ENCODE measurements at places on chromosomes 5 and 9.

- peak; percentile 48 for DNase-seq
Measured at GRCh38 chr5:181167814-181168488, 20.6 kb downstream of the OR2V2 start.

DNA sequence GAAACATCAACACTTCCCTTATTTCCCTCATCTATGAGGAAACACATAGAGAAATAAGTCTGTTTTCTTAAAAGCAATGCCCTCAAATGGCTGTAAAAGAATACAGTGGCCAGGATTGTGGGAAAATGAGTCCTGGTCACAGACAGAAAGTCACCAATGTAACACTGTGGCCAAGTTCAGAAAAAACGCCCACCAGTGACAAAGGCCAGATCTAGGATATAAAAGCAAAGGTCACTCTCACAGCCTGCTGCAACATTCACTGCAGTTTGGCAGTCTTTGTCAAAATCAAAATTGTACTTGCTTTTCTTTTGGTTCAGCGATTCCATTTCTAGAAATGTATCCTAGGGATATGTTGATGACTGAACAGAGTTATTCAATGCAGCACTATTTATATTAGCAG lies 30.5 kb downstream of the TSSK1B start:
- no peak for DNase-seq

- DNase-seq = no peak
Measured at GRCh38 chr9:73995836-73996235, 501.3 kb upstream of the RORB start.

DNA sequence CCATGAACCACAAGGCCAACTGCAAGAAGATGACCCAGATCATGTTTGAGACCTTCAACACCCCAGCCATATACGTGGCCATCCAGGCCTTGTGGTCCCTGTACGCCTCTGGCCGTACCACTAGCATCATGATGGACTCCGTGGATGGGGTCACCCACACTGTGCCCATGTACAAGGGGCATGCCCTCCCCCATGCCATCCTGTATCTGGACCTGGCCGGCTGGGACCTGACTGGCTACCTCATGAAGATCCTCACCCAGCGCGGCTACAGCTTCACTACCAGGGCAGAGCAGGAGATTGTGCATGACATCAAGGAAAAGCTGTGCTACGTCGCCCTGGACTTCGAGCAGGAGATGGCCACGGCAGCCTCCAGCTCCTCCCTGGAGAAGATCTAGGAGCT lies 153.7 kb downstream of the CAVIN4 start:
- no peak for DNase-seq

GRCh38 chr5:134125039-134126015 lies 10.8 kb downstream of the TCF7 start:
- DNase-seq = no peak

GRCh38 chr5:77560677-77561263 lies 68.7 kb upstream of the WDR41 start:
- DNase-seq = peak; percentile 9

- DNase-seq = no peak
Measured at GRCh38 chr9:11269036-11269435, 656.2 kb upstream of the PTPRD start.

DNA sequence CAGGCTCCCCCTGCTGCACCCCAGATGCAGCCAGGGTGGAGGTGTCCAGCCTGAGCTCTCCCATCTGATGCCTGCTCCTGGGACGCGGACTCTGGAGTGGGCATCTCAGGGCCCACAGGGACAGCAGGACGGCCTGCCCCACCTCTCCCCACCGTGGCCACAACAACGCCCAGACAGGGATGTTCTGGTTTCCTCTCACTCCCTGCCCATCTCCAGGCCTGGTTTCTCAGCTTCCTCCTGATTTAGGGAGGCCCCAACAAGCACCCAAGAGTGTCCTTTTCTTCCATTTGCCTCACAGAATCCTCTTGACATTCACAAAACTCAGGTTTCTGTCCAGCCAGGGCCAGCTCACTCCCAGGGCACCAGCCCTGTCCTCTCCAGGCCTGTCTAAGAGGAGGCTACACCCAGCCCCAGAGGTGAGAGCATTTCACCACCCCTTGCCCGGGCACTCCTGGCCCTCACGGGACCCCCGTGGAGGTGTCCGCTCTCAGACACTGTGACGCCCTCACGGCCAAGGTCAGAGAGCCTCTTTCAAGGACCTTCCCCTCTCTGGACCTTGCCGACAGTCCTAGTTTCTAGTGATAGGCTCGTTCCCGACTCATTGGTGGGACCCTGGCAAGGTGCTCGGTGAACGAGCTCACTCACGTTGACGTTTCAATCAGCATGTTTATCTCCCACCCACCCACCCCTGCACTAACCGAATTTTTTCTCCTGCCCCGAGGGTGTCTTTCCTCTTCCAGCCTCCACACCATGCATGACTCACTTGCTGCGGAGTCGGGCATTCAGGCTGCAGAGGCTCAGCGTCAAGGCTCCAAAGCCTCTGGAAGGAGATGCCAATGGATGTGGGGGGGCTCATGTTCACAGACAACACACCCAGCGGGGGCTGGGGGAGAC lies 62.0 kb upstream of the UNC5A start:
- DNase-seq = no peak

GRCh38 chr5:174210596-174211276 lies 165.2 kb downstream of the NSG2 start:
- no peak for DNase-seq

- no peak for DNase-seq
Measured at GRCh38 chr9:71368157-71368556, 246.7 kb upstream of the TRPM3 start.

DNA sequence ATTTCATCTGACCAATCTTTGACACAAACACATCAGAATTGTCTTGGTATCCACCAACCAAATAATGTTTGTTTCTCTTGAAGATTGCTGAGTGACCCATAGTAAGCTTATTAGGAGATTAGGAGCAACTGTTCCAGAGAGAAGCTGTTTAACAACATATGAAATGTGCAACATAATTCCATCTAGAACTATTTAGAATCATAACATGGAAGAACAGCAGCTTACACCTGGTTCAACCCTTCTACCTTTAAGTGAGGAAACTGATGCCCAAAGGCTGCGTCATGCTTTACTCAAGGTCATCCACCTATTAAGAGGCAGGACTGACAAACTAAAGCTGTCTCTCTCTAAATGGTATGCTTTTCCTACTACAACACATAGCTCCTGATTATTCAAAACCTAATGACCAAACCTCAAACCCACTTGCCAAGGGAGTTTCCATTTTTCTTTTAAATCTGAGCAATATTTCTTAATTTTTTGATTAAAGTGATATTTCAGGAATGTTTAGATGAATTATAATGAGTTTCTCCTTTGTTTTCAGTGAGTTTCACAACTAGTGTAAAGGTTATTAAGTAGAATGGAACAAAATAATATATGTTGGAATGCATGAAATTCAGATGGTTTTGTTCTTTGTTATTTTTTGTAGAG lies 545.9 kb downstream of the RAB3C start:
- no peak for DNase-seq

DNA sequence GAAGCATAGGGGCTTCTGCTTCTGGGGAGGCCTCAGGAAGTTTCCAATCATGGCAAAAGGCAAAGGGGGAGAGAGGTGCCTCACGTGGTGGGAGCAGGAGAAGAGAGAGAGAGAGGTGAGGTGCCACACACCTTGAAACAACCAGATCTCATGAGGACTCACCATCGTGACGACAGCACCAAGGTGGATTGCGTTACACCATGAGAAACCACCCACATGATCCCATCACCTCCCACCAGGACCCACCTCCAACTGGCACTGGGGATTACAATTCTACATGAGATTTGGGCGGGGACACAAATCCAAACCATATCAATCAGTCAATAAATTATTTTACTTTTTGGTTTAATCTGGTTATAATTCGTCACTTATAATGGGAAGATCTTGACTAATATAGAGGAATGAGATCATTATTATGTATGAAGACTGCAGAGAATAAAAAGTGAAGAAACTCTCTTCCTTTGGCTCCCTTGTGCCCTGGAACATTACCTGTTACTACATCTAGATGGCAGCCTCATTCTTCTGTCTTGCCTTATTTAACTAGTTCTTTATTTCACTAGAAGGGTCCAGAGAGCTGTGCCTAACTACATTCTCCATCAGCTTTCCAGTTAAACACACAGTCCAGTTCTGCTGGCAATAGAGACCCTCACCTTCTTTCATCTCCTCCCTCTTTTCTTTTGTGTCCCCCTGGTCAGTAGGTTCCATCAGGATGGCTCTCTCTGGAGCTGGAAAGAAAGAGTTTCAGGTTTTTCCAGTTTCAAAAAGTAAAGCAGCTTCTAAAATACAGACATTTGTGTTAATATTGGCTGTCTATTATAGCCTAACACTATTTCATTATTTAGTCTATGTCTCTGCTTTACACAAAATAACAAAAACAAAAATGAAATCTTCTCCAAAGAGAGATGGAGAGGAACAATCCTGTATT lies 21.7 kb upstream of the SPINK7 start:
- DNase-seq = peak; percentile 5

DNA sequence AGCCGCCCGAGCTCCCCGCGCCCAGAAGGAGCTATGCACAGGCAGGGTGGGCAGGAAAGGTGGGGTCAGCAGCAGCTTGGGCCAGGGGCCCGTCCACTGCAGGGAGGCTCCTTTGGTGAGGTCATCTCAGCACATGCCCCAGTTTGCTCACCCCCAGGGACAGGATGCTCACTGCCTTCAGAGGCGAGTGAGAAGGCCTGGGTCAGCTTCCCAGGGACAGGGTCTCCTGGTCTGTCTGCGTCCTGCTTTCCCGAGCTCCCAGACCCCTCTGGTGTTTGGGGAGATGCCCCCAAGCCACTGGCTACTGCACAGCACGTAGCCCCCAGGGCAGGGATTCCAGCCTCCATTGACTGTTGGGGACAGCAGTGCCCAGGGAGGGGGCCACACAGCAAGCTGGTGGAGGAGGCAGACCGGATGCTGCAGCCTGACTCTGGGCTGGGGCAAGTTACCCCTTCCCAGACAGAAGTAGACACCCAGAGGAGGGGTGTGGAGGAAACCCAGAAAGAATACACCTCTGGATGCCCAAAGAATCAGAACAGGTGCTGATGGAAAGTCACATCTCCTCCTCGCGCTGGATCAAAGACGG lies 581 bp upstream of the SARDH start:
- DNase-seq = no peak
